ENCODE measurements at places on chromosomes 2 and 18. TPM values are rescaled to one million over a fixed set of nuclear protein-coding genes. Genes with fewer than 3 reads are reported as not detected.
A peak's percentile ranks its signal among the peaks of the same experiment; 100 is the strongest.

Gene UGT1A1
- total RNA-seq = not detected

Gene WNT6
- 0.48 TPM for total RNA-seq

Gene CCDC150
- 1.4 TPM for total RNA-seq

Gene NCK2
- 53.1 TPM for total RNA-seq

Gene OR6B2
- total RNA-seq = not detected

Gene IL36RN
- not detected for total RNA-seq

GRCh38 chr2:127590386-127591190 lies 55.1 kb downstream of the MYO7B start:
- no peak overlapping the region for H3K27ac ChIP-seq
- H3K36me3 ChIP-seq = no peaks in the 10 kb centered on the region
- H3K4me1 ChIP-seq = no peaks in the 10 kb centered on the region
- no peaks in the 10 kb centered on the region for H3K27me3 ChIP-seq
- no peak overlapping the region for H3K4me3 ChIP-seq

DNA sequence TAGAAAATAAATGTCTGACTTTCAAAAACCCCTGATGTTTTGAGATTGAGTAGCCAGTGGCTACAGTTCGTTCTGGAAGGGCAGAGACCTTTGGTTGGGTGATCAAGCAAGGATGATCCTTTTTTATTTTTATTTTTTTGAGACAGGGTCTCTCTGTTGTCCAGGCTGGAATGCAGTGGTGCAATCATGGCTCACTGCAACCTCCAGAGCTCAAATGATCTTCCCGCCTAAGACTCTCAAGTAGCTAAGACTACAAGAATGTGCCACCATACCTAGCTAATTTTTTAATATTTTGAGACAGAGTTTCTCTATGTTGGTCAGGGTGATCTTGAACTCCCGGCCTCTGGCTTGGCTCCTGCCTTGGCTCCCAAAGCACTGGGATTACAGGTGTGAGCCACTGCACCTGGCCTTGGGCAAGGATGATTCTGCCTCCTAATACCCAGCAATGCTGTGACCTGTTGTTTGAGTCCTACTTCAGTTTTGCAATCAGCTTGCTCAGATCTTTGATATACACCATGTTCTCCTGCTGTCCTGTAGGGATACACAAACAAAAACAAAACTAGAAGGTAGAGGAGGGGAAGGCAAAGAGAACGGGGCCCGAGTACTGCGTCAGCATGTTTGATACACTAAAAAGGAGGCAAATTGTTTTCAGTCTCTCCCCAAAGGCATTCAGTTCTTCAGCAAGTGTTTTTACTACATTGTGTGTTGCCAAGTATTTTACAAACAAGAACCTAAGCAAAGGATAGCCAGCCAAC lies 59.2 kb upstream of the LYPD6B start:
- no peaks in the 10 kb centered on the region for H3K4me1 ChIP-seq
- H3K36me3 ChIP-seq = no peaks in the 10 kb centered on the region
- DNase-seq = no peak
- no peak overlapping the region for H3K27ac ChIP-seq

- H3K4me3 ChIP-seq = peak overlapping the region; percentile 29
These were observed 22.2 kb downstream of the BIN1 start for GRCh38 chr2:127084611-127085316.

GRCh38 chr2:170324640-170325046 lies 146.7 kb downstream of the MYO3B start:
- H3K4me3 ChIP-seq = no peak overlapping the region
- H3K36me3 ChIP-seq = no peaks in the 10 kb centered on the region
- no peak for DNase-seq
- no peaks in the 10 kb centered on the region for H3K27me3 ChIP-seq
- H3K27ac ChIP-seq = no peak overlapping the region

DNA sequence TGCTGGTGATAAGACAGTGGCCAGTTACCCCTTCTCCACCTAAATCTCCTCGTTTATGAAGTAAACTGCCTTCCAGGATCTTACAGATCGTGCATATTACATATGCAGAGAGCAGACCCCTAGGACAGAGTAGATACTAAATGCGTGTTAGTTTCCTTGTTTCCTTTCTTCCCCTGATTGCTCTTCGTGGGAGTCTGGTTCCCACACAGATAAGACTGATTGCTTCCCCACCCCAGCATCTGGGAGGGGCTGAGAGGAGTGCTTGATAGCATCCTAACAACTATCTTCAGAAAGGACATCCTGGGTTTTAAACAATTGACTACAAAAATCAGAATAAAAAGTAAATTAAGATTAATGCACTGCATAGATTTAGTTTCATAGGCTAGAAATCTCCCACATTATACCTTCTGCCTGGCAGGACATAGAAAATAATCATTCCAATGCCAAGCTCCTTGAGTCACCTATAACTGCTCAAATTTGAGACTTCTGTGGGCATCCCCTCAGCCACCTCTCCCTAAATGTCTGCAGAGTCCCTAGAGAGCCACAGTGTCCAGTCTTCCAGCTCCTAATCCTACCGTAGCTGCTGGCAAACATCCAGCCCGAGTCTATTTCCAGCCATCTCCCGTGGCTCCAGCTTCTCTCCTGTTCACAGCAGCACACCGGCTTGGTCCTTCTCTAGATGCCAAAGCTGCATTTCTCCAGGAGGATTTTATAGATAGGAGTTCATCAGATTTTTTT lies 128.3 kb downstream of the LRRC30 start:
- no peak for DNase-seq
- H3K27ac ChIP-seq = no peak overlapping the region
- H3K27me3 ChIP-seq = no peaks in the 10 kb centered on the region
- no peaks in the 10 kb centered on the region for H3K36me3 ChIP-seq
- no peaks in the 10 kb centered on the region for H3K4me1 ChIP-seq

DNA sequence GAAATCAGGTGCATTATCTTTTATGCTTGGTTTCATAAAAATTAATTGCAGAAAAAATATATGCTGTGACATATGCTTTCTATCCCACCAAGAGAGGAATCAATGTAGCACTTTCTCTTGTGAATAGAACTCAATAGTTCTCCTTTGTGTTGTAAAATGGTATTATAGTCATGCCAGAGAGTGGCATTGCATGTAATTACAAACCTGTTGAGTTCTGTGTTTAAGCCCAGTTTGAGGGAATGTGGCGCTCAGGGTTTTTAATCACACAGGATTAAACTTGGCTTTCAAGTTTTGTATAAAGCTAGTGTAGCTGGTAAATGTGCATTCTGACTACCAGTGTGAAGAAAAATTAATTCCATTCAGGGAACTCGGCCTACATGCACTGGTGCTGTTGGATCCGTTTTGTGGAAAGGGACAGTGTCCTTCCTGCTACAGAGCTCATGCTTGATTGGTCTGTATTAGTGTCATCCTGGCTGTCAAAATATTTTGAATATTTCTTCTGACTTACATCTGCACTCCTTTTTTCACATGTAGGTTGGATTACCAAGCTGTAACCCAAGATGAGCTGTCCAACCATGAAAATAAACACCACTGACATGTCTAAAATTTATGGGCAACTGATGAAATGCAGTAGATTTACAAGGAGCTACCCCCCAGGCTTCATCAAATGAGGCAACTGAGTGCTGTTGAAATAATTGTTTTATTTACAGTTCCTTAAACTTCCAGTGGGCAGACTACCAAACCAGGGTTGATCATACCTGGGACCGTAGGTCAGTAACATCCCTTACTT lies 80.3 kb downstream of the SLC4A3 start:
- no peak for DNase-seq
- peak overlapping the region; percentile 83 for H3K27ac ChIP-seq
- H3K27me3 ChIP-seq = no peaks in the 10 kb centered on the region
- peaks cover 64% of the 10 kb centered on the region for H3K4me1 ChIP-seq
- H3K4me3 ChIP-seq = no peak overlapping the region
- H3K36me3 ChIP-seq = no peaks in the 10 kb centered on the region

DNA sequence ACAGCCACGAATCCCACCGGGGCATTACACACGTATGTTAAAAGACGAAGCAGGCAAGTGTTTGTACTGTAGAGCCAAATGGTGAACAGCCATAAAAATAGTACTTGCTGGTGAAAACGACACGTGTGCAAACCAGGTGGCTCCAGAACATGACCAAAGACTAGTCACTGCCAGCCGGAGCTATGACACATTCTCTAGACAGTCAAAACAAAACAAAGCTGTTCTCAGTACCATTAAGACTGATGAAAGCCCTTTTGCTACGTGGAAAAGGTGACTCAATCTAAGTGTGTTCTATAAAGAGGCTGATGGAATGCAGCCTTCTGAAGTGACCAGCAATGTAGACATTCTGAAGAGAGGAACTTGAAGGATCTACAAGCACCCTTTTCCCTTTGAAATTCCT lies 367.7 kb upstream of the NETO1 start:
- no peak overlapping the region for H3K4me3 ChIP-seq
- H3K27me3 ChIP-seq = no peaks in the 10 kb centered on the region
- H3K4me1 ChIP-seq = no peaks in the 10 kb centered on the region
- H3K36me3 ChIP-seq = no peaks in the 10 kb centered on the region
- no peak for DNase-seq

DNA sequence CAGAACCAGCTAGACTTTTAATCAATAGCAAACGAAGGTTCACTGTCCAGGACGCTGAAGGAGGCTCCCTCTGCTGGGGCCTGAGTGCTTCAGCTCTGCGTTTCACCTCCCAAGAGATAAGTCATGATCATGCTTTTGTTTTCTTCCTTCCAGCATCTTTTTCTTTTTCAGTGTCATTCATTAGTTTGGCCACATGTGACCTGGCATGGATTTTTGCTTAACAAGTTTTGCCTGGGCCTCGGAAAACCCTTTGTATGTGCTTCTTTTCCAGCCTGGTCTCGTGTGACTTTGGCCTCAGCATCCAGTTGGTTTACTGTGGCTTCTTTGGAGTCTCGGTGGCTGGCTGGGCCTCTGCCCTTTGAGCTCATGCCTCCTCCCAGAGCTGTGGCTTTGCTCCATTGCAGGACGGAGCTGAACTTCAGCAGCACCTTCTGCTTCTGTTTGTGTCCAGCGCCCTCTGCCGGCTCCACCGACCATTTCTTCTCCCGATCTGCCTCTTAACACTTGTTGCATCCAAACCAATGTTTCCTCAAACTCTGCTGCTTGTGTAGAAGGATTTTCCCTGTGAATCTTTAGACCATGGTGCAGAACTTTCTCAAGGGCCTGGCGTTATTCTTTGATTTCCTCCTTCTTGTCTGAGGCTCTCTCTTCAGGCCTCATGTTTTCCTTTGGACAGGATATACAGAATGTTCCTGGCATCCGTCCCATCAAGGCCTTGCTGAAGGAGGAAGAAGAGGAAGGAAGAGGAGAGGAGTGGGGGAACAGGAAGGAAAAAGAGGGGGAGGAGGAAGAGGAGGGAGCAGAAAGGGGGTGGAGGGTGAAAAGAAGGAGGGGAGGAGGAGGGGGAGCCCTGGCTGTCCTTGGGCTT lies 23.6 kb upstream of the HES6 start:
- peaks cover 19% of the 10 kb centered on the region for H3K4me1 ChIP-seq
- H3K36me3 ChIP-seq = peaks cover 88% of the 10 kb centered on the region
- H3K4me3 ChIP-seq = no peak overlapping the region

DNA sequence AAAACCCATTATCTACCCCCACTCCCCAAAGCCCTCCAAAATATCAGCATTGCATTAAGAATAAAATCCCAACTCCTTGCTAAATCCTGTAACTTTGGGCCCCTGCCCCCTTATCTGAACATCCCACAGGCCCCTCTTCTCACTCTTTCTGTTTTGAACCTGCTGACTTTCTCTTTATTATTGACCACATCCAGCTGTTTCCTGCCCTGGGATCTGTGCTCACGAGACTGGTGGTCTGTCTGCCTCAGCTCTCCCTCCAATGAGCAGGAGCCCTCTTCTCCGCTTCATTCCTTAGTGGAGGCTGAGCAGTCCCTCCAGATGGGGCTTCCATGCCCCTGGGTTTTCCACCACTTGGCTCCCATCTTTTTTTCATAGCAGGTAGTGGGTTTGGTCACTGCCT lies 116.9 kb downstream of the ACKR3 start:
- H3K36me3 ChIP-seq = no peaks in the 10 kb centered on the region
- no peak overlapping the region for H3K27ac ChIP-seq
- no peaks in the 10 kb centered on the region for H3K4me1 ChIP-seq
- H3K27me3 ChIP-seq = no peaks in the 10 kb centered on the region
- DNase-seq = no peak

DNA sequence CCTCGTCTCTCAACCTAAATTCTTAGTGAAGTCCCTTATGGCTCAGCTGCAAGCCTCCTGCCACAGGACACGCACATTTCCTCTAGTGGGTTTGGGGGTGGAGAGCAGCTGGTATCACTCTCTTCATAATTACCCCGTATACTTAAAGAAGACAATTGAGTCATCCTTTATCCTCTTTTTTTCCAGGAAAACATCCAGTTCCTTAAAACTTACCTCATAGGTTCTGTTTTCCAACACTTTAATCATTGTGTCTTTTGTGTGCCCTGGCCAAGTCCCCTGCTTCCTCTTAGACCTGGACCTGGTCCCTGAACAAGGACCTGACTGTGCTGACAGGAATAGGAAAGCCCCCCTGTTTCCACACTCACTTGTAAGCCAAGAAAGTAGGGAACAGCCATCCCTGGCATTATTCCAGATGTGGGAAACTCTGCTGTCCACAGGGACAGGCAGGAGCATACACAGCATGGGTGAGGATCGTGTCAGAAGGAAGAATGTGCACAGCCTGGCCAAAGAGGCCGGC lies 42.3 kb upstream of the MYO1B start:
- DNase-seq = no peak
- H3K27me3 ChIP-seq = no peaks in the 10 kb centered on the region
- no peak overlapping the region for H3K4me3 ChIP-seq
- peak overlapping the region; percentile 31 for H3K27ac ChIP-seq
- no peaks in the 10 kb centered on the region for H3K36me3 ChIP-seq
- no peaks in the 10 kb centered on the region for H3K4me1 ChIP-seq

All from psoas muscle (tissue), 8 donors.